ENCODE measurements at places on chromosomes 4 and X.
A peak's percentile ranks its signal among the peaks of the same experiment; 100 is the strongest.

DNA sequence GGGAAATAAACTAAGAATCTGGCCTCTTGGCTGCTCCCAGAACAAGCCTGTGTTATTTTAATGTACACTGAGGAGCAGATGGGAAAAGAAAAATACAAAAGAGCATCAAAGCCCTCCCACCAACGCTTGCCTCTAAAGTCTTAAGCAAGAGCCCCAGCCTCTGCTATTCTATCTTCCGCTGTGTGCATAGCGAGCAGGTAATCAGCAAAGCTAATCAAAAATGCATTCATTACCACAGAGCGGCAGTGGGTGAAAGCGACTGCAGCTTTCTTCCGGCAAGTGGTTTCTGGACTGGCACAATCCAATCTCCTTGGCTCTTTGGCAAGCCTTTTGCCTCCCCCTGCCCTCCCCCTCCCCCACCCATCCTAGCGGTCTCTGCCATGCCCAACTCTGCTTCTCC lies 13.5 kb upstream of the GRIA3 start:
- DNase-seq, result no peak

DNA sequence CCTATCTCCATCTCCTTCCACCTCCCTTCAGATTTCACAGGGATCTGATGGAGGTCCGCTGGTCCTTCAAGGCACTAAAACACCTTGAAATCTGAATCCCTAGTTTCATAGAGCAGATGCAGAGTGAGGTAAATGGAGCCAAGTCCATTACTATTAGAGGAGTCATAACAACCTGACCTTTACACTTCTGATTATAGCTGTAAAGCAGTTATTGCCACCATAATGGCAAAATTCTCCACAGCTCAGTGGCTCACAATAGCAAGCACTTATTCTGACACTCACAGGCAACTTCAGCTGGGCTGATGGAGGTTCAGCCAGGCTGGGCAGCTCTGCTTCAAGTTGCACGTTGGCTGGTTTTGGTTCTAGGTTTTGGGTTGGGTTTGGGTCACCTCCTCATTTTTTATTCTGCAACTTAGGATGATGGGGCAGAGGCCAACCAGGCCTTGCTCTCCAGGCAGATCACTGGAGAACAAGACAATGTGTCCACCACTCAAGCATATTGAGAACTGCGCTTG lies 51.4 kb upstream of the LRAT start:
- no peak for DNase-seq

DNA sequence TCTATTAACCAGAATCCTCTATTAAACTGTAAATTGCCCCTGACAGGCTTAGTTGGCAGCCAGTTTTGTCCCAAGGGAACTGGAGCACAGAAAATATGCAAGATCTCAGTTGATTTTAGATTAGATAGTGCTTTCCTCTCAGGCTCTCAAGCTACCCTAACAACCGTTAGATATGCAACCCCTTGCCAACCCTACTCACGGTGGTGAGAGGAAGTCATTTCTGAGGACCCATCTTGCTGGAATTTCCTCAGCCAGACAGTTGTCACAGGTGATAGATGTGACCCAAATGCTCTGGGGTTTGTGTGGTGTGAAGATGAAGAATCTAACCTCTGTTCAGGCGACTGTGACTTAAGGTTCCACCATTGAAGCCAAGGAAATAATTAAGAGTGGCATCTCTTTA lies 447.1 kb downstream of the MID1IP1 start:
- DNase-seq, result no peak

DNA sequence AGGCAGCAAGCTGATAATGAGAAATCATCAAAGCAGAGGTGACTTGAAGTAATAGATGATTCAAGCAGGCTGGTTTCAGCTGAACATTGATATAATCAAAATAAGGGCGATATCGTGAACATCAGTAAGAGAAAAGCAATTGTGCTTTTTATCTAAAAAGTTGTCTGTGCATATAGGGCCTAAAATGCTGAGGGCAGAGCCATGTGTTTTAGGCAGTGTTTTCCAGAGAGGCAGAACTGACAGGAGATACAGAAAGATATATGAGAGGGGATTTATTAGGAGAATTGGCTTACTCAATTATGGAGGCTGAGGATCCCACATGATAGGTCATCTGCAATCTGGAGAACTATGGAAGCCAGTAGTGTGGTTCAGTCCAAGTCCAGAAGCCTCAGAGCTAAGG lies 136.5 kb upstream of the NPY2R start:
- no peak for DNase-seq

- DNase-seq, result no peak
These were observed 23.3 kb downstream of the PPARGC1A start for GRCh38 chr4:23866450-23867075.

- DNase-seq, result peak; percentile 64
These were observed 671.1 kb downstream of the FAT4 start for GRCh38 chr4:125985856-125986255.

GRCh38 chr4:182126096-182126495 lies 117.1 kb upstream of the TENM3 start:
- DNase-seq, result no peak

GRCh38 chrX:24276015-24276414 lies 37.9 kb downstream of the SUPT20HL2 start:
- DNase-seq, result no peak

GRCh38 chr4:34043131-34043530 lies 2201.2 kb downstream of the ARAP2 start:
- DNase-seq, result no peak

GRCh38 chrX:140292961-140293360 lies 211.9 kb downstream of the SOX3 start:
- DNase-seq, result peak; percentile 60

DNA sequence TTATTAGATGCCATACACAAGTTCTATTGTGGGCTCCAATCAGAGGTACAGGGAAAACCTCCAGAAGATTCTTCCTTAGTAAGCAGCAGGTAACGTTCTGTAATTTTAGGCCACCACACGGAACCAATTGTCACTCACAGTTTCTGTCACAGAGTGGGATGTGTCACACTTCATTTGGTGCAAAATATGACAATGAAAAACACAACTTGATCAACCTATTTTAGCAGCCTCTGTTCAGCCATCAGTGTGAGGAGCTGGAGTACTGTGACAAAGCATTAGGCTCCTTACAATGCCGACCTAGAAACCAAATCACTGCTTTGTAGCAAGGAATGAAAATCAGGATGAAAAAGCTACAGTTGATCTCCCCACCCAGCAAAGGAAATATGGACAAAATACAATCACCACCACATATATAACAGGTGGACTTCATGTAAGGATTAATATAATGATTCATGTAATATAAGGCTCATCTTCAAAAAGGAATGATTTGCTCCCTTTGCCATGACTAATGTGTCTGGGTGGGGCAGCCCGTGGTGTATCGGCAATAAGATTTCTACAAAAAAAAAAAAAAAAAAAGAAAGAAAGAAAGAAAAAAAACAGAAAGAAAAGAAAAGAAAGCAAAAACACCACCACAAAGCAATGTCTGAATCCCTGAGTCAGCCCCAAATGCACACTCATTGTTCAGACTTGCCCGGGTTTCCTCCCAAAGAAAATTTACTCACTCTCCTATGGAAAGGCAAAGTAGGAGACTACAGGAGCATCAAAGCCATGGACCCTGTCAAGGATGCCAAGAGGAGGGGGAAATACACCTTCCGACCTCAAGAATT lies 36.0 kb downstream of the SLC9A7 start:
- DNase-seq, result no peak

Measured in islet precursor cell (in vitro differentiated cells).